Amygdala (tissue), 56 donors: ENCODE measurements at places on chromosomes 3 and 15.

DNA sequence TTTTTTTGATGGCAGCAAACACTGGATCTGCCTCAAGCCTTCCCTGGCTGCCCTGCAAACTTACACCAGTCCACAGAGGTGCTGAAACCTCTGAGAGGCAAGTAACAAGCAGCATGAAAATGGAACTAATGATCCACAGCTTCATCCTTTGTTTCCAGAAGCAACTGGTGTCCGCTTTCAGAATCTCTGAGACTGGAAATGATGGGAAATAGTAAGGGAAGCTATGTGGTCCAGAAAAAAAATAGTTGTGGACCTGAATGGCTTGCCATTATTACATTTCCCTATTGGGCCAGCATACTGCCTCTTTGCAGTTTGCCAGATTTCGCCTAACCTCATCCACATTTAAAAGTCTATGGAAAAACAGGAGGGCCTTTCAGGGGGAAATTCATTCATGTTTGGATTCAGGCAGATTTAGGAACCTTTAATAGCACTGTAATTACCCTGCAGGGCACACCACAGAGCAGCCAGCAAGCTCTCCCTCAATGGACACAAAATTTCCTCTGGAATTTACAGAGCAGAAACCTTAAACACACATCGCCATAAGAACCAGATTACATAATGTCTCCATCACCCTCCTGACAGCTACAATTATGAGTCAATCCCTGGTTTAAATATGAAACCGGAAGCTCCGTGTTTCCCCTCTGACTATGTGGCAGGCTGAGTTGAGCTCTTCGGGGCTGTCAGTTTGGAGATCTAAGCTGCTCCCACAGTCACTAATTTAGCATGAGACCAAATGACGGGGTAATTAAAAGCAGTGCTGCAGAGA, 134.4 kb downstream of the TMCO5A start:
- DNase-seq = no peak

- DNase-seq = no peak
Measured at GRCh38 chr3:28139288-28139687, 102.1 kb upstream of the CMC1 start.

DNA sequence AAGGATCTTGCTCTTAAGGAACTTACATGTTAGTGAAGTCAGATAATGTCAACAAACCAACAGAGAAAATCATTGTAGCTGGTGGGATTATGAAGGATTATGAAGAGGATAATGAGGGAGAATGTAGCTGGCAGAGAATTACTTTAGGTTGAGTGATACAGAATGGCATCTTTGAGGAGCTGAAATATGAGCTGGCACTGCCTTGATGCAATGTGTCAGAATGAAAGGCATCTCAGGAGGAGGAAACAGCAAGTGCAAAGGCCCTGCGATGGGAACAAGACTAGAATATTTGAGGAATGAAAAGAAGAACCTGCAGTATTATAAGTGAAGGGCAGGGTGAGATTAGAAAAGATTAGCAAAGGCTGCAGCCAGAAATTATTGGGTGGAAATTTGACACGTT, 237.2 kb upstream of the ADAMTS9 start:
- DNase-seq = no peak

- no peak for DNase-seq
Measured at GRCh38 chr3:127287840-127288239, at the start of gene PRR20G. TSS of gene PRR20G (minus strand) at chr3:127288046. CDS start at chr3:127287365, 681 bp downstream.

GRCh38 chr15:72865486-72865885, 81.9 kb upstream of the ADPGK start:
- no peak for DNase-seq

DNA sequence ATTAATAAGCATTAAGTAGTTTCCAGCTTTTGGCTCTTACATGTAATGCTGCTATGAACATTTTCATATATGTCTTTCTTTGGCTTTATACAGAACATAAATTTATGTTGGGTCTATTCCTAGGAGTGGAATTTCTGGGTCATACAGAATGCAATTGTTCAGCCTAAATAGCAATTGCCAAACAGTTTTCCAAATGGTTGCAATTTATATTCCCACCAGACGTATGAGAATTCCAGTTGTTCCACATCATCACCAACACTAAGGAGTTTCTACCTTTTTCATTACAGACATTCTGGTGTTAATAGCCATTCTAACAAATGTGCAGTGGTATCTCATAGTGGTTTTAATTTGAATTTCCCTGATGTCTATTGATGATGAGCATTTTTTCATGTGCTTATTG, 160.1 kb upstream of the TMC3 start:
- no peak for DNase-seq

GRCh38 chr15:89194608-89195007, 26.8 kb downstream of the RLBP1 start:
- no peak for DNase-seq
